Fibroblast of skin of right biceps (primary cell): ENCODE measurements at places on chromosomes 5 and 9.

DNA sequence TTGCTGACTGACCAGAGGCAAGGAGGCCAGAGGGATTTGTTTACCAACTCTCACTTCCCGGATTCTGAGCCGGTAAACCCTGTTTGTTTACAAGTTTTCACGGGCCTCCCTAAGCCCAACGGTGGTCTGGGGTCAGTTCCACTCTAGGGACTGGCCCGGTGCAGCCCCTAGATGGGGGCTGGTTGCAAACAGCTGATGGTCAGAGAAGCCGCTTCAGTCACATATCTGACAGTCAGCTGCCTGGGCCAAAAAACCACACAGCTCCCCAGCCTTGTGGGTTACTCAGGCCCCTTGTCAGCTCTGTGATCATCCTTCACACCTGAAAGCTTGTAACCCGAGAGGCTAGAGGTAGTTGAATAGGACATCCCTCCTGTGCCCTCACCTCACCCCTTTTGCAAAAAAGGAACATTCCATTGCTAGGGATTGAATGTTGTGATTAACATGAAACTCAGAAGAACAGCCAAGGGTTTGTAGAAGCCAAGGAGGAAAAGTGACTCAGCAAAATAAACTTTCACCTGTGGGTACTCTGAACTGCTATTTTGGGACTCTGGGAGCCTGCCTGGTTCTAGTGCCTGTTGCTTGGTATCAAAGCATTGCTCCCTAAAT, 40.4 kb downstream of the SAR1B start:
- peak; percentile 28 for DNase-seq

DNA sequence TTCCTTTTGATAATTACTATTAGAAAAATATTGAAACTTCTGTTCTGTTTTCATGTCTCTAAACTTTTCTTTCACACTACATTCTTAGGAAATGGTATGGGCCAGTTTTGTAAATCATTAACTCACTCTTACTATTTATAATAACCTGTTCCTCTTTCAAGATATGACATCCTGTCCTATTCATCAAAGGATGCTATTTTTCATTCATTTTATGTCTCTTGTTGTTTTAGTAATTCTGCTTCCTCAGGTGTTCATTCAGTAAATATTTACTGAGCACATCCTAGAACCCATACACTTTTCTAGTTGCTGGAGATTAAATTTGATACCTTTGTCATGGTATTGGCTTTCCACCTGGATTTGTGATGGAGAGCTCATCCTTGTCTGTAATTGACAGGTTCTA, 58.0 kb downstream of the GDA start:
- DNase-seq, result no peak

DNA sequence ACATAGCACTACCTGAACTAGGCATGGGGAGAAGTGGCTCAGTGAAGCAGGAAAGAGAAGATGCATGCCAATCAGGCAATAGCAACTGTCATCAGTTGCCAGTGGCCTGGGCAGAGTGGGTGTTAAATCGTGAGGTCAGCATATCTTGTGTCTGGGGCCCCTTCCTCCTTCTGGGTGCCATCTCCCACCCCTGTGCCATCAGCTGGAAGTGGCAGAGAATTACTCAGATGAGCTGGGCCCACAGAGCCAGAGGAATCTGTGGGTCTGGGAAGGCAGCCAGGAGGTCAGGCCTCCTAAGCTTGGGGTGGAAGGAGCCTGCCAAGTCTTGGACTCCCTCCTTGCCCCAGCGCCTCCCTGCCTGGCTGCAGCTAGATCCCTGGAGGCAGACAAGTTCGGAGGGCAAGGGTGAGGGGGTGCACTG, 66.5 kb downstream of the GALNT12 start:
- DNase-seq, result no peak

DNA sequence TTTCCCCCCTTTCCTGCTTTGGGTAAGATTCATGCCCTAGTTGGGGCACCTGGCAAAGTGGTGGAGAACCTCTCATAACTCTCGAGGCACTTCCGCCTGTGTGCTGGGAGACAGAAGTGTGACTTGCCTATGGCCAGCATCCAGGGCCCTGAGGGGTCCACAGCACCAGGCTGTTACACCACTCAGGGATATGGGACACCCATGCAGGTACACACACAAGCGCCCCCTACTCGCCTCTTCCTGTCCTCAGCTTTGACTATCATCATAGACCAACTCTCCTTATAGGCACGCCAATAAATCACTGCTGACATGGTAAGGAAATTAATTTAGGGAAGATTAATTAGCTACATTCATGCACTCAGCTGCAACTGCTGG, 45.4 kb downstream of the SHB start:
- no peak for DNase-seq

- peak; percentile 69 for DNase-seq
Measured at GRCh38 chr9:109705515-109705914, 74.5 kb upstream of the PALM2AKAP2 start.

GRCh38 chr5:101047181-101047580, 144.1 kb upstream of the ST8SIA4 start:
- no peak for DNase-seq

- DNase-seq, result no peak
Measured at GRCh38 chr9:98135558-98135934, 16.5 kb upstream of the TRIM14 start.

- no peak for DNase-seq
Measured at GRCh38 chr5:117547192-117547591, 972.6 kb upstream of the SEMA6A start.

GRCh38 chr5:39073767-39074016, 507 bp downstream of the RICTOR start:
- DNase-seq, result no peak

- DNase-seq, result peak; percentile 96
Measured at GRCh38 chr5:72066705-72067107, 40.6 kb upstream of the MAP1B start.
